HTR-8/SVneo (cell line): ENCODE measurements at places on chromosomes 3 and 15.

DNA sequence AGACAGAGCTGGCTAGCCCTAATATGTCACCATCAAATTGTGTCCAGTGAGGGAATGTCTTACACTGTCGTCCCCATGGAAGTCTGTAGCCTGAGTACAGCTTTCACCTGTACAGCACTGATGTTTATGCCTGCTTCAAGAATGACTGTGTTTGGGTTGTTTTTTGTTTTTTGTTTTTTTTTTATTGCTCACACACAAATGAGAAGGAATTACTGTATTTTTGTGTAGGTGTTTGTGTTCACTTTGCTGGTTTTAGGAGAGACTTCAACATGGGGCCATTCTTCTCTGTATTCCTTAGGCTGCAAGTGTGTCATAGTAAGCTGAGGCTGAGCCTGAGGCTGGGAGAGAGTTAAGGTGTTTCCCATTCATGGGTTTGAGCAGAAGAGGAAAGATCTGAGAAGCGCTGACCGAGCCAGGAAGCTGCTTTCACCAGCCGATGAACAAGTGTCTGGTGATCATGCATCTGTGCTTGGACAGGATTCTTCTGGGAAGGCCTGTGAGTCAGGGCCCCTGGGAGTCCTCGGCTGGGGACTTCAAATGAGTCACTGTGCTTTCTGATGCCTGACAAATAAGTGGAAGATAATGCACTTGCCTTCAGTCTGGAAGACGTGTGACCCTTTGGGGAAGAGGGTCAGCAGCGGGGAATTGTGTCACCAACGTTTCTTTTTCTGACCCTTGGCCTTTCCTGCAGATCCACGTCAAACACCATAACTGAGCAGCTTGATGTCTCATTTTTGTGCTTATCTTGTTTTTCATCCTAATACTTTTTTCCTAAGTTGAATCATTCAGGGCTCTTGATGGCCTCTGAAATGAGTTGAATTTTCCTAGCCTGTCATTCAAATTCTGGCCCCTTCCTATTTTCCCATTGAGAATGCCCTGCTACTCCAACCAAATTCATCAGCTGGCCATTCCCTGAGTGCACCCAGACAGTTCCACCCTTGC is 36.7 kb upstream of the ZBTB38 start:
- DNase-seq = peak; percentile 87

DNA sequence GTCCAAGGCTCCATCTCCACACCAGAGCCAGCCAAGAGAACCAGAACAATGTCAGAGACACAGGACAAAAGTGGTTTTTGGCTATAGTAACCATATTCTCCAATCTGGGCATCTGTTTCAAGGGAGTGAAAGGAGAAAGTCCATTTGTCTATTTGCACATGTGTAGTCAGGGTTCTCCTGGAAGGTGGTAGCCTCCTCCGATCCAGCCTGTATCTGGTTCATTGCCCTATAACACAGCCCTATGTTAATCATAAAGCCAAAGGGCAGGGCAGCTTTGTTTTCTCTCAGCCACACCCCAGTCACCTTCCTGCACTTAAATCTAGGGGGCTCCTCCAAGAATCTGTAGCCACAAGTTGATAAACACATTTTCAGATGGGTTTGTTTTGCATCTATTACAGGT is 128.1 kb upstream of the ADPGK start:
- DNase-seq = no peak

DNA sequence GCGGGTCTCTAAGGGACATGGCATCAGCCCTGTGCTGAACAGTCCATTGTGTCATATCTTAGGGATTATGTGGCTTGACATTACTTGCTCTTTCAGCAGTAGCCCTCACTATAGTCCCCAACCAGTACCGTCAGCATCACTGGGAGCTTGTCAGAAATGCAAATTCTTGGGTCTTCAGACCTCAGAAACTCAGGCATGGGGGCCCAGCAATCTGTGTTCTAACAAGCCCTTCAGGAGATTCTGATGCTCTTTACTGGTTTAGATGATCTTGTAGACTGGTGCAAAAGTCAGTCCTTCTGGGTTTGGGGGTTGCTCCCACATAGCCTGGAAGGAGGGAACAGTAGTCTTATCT is 39.0 kb upstream of the TRAK1 start:
- DNase-seq = no peak

DNA sequence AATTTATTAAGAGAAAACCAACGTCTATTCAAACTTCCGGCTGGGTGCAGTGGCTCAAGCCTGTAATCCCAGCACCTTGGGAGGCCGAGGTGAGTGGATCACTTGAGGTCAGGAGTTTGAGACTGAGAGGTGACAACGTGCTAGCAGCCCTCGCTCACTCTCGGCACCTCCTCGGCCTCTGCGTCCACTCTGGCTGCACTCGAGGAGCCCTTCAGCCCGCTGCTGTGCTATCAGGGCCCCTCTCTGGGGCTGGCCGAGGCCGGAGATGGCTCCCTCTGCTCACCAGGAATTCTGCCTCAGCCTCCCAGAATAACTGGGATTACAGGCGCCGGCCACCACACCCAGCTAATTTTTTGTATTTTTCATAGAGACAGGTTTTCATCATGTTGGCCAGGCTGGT is 58.7 kb downstream of the USF3 start:
- DNase-seq = no peak

GRCh38 chr15:78922527-78922926 is 22.3 kb downstream of the CTSH start:
- no peak for DNase-seq

DNA sequence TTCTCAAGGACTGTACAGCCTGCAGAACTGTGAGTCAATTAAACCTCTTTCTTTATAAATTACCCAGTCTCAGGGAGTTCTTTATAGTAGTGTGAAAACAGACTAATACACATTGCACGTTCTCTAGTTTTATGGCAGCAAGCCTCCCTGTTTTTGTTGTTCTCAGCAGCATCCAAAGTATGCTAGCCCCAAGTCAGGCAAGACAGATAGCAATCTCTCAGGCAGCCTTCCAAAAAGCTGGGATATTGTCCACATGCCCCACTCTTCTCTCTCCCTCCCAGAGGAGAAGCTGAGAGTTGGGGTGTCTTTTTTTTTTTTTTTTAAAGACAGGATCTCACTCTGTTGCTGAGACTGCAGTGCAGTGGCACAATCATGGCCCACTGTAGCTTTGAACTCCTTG is 130.6 kb downstream of the ISL2 start:
- DNase-seq = no peak

GRCh38 chr3:16841041-16841753 is 43.6 kb upstream of the PLCL2 start:
- DNase-seq = no peak

GRCh38 chr3:60812502-60812901 is 438.8 kb downstream of the FHIT start:
- no peak for DNase-seq

DNA sequence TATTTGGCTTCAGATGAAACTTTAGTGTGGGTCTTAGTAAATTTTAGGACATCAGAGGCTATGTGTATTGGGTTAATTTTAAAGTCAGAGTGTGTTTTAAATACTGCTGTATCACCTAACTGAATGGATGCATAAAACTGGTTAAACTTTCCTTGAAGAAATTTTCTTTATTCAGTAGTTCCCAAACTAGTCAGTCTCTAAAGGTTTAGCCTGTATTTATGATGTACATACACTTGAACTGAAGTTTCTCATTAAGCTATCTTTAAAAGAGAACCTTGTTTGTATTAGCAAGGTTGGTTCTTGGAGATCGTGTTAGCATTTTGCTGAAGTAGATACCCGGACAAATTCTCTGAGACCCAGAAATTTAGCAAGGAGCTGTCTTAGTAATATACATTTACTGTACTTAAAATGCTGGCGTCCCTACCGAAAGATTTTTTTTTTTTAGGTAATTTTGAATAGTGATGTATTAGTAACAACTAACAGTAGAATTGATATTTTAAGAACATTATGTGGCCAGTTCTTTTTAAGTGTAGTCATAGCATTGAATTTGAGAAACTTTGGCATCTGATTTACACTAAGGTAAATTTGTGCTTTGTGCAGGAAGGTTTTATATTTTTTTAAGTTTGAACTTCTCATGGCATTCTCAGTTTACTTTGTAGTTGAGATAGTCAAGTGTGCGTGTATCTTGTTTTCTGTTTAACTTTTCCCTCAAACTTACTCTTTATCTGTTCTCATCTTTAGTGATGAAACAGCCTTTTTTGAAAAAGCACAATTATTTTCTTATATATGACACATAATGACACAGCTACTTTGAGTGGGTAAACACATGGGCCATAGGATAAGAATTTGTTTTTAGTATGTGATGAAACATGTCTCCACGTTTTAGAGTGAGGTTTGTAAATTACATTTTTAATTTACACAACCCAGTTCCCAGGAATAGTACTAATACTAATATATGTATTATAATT is 2.9 kb downstream of the DIPK2A start:
- DNase-seq = no peak

DNA sequence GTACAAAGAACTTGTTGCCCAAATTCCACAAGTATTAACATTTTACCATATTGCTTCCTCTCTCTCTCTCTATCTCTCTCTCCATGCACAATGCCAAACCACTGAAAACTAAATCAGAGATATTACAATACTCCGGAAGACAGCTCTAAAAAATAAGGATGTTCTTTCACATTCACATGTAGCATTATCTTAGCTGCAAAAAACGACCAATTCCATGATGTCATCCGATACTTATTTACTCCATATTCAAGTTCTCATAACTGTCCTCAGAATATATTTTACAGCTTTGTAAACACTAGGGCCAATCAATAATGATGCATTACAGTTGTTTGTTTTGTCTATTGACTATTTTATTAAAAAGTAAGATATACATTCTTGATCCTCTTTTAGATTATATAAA is 7.7 kb upstream of the PRR23E start:
- DNase-seq = no peak

- peak; percentile 97 for DNase-seq
Observed at GRCh38 chr15:89087830-89088604, at the start of gene ABHD2. Gene ABHD2 (plus strand): TSS chr15:89088456. CDS start chr15:89116328, 27,872 bp downstream.

DNA sequence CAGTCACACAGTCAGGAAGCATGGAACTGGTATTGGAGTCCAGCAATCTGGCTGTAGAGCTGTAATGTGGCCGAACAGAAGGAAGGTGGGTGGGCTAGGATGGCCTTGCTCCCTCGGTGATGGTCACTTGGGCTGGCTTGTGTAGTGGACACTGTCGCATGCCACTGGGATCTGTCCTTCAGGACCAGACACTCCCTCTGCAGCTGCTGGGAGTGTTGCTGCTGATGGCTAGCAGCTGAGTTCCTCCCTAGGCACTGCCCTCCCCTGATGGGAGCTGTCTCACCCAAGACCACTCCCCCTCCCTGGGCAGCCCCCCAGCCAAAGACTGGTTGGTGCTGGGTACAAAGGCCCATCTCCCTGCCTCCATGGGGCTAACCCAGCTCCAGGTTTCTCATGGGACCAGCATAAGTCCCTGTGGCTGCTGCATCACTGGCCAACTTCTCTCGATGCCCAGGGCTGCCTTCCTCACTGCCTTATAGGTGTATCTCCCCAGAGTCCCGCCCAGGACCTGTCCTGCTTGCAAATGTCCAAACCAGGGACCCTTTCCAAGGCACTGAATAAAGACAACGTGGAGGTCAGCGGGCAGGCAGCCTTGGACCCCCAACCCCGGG is 48.4 kb downstream of the WNT7A start:
- DNase-seq = no peak

- DNase-seq = no peak
Observed at GRCh38 chr15:56960116-56960515, 41.7 kb downstream of the TCF12 start.

GRCh38 chr3:113005611-113006010 is 14.8 kb downstream of the GTPBP8 start:
- no peak for DNase-seq

- no peak for DNase-seq
Observed at GRCh38 chr15:57758560-57758959, 52.0 kb downstream of the POLR2M start.

GRCh38 chr15:51163843-51164242 is 69.1 kb upstream of the TNFAIP8L3 start:
- no peak for DNase-seq

- DNase-seq = no peak
Observed at GRCh38 chr15:60912984-60913697, 316.0 kb downstream of the RORA start.

GRCh38 chr15:65777053-65777452 is 15.0 kb downstream of the DENND4A start:
- DNase-seq = no peak

DNA sequence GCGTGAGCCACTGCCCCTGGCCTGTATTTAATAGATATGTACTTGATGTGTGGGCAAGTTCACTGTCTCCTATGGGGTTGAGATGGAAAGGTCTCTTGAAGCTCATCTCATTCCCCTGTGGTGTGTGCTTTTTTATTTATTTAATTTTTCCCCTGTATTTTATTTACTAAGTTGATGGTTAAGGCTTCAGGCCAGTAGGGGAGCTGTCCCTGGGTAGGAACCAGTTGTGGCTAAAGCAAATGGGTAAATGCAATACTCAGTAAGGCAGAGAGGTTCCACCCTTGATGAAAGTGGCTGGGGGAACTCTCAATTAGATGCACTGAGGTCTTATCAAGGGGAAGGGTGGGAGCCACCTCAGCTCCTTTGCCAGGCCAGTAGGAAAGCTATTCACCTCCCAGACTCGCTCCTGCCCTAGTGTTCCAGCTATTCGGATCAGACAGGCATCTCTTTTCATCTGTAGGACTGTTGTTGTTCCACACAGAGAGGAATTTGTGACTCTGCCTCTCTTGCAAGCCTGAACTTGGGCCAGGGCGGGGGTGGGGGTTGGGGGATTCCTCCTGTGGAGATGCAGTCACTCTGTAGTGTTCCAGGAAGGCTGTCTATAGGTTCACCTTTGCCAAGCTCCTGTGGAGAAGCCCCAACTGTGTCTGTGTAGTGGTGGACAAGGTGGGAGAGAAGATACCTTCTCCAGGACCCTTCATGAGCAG is 26.1 kb downstream of the PCCB start:
- no peak for DNase-seq

GRCh38 chr15:43799209-43799944 is 643 bp downstream of the SERINC4 start:
- DNase-seq = no peak

DNA sequence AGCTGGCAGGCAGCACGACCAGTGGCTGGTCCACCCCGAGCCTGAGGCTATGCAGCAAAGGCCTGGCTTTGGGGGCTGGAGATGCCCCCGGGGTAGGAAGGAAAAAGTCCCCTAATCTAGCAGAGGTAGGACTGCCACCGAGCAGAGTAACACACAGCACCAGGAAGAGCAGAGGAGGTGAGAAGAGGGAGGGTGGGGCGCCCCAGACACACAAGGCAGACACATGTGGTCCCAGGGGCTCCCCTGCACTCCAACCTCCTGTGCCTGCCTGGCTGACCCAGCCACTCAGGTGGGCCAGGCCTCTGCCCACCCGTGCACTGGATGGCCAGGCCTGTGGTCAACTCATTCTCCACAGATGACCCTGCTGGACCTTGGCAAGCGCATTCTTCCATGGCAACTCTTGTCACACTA is 112.4 kb downstream of the ADCY5 start:
- DNase-seq = no peak

DNA sequence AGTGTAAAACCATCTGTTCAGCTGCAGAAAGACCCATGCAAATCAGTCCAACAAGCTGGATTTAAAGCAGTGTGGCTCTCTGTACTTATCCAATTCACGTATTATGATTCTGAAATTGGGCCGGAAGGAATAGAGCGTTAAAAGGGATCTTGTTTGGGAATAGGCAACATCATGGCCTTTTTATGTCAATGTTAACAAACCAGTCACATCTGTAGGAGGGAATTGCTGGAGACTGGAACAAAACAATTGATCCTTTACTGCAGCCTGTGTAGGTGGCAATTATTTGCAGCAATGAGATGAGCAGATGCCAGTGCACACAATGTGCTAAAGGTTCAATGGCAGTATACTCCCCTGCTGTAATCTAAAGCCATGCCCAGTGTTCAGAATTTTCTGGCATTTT is 887.4 kb upstream of the ROBO1 start:
- DNase-seq = no peak

- no peak for DNase-seq
Observed at GRCh38 chr3:39138804-39139415, 14.5 kb downstream of the CSRNP1 start.

- DNase-seq = no peak
Observed at GRCh38 chr3:194654443-194654842, 17.5 kb downstream of the LSG1 start.
